ENCODE measurements at places on chromosomes 16 and 17.
A peak's percentile ranks its signal among the peaks of the same experiment; 100 is the strongest.

DNA sequence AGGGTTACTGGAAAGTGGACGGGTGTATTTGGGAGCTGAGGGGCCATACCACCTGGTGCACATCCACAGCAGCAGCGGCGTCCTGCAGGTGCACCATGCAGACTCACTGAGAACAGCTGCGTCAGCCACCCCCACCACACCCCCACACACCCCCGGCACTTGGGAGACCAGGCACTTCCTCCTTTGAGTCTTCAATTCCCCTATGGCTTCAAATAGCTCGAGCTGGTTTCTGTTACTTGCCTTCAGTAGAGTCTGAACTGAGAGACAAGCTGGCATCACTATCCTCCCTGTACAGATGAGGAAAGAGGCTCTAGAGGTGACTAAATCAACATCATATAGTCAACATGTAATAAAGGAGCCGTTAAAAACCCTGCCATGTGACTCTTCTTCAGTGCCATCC lies 15.4 kb downstream of the CUEDC1 start:
- DNase-seq = peak; percentile 94

- DNase-seq = no peak
Measured at GRCh38 chr16:50994995-50995394, 156.1 kb downstream of the SALL1 start.

- DNase-seq = no peak
Measured at GRCh38 chr17:39360537-39360936, 40.9 kb downstream of the FBXL20 start.

DNA sequence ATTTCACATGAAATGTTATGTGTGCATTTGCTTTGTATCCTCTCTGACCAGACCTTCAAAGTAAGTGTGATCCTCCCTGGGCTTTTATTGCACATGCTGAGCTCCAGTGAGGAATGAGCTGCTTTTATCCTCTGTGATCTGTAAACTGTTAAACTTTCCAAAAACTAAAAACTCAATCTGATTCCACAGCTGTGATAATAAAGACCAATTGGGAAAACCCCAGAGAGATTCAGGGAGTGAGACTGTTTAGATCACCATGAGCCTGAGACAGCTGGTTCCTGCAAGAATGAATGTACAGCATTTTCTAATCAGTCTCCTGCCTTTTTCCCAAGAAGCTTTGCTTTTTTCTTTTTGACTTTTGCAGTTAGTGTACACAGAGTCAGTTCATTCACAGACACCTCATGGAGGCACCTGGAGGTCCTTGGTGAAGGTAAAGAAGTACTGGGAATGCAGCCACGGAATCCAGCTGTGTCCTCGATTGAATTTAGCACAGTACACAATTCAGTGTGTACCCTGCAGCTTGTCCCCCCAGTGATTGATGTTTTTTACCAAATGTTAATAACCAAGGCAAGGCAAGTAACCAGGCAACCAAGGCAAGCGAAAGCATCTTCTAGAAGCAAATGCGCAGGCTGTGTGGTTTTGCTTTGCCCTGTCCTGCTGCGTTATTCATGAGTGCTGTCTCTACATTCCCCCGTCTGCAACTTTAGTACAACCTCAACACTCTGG lies 182.6 kb downstream of the LGALS9B start:
- DNase-seq = no peak

- no peak for DNase-seq
Measured at GRCh38 chr17:43396491-43397060, 2.2 kb upstream of the ARL4D start.

DNA sequence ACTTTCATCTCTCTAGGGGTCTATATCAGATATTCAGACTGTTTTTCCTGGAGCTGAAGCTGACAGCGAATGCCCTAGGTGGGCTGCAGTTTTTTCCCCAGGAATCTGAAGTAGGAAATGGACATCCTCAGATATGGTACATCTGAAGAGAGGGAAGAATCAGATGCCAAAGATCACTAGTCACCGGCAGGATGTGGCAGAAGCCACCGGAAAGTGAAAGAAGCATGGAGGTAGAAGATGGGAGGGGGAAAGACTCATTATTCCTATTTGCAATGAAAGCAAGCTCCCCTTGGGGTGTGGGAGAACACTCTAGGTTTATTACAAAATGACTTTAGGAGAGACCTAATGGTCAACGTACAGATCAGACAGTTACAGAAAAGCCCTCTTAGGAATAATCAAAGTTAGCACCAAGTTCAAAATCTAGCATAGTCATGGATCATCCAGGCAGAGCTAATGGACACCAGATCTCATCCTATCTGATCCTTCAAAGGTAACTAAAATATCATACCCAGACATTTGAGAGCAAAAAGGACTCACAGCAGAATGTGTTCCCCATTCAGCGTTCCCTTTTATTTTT lies 110.7 kb downstream of the HS3ST3A1 start:
- DNase-seq = no peak

DNA sequence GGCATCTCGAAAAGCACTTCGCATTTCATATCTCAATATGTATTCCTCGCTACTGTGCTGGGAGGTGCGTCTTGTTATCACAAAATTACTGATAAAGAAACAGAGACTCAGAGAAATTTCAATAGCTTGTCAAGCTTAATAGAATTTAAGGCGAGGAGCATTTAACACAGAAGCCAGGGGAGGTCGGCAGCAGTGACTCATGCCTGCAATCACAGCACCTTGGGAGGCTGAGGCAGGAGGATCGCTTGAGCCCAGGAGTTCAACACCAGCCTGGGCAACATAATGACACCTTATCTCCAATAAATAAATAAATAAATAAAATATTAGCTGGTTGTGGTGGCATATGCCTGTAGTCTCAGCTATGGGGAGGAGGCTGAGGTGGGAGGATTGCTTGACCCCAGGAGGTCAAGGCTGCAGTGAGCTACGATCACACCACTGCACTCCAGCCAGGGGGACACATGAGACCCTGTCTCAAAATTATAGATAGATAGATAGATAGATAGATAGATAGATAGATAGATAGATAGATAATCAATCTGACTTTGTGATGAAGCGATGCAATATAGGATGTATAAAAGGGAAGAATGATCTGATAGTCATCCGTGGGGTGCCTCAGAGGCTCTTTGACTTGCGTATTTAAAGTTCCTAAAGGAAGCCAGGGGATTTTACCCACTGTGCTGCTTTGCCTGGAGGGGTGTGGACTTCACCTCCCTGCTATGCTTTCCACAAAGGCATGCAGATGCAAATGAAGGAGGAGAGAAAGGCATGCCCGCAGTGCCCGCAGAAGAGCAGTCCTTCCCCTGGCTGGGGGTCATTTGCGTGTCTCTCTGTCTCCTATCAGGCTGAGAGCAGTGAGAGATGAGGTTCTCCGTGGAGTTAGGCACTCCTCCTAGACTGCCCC lies 15.9 kb upstream of the USP10 start:
- DNase-seq = no peak

GRCh38 chr16:24736758-24737157 lies 7.3 kb downstream of the TNRC6A start:
- no peak for DNase-seq

GRCh38 chr17:33498069-33498468 lies 205.0 kb upstream of the ASIC2 start:
- no peak for DNase-seq

DNA sequence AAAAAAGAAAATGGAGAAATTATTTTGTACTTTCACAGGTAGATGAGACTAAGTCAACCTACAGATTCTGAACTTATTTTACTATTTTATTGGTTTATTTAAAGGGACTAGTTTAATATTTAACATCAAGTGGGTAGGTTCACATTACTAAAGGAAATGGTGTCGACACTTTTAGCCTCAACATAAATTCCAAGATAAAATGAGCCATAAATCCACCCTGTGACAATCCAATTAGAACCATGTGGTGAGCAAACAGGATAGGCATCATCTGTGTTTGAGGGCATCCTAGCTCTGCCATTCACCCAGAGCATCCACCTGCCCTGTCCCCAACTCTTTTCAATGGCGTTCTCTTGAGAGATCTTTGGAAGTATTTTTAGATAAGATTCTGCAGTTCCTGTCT lies 92.8 kb upstream of the PMFBP1 start:
- no peak for DNase-seq

DNA sequence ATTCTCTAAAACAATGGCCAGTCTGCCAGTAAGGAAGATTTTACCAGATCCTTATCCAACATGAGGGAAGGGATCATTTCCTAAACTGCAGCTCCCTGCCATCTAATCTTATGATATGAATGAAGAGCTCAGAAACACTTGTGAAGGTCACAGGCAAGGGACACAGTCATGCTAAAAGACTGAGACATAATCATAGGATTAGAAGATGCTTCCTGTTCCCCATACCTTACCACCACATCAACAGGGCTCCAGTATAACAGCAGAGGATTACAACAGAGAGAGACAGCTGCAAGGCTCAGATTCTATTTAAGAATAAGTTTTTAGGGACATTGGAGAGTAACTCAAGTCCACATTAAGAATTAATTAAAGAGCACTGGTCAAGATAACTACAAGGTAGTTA lies 93.3 kb downstream of the BRIP1 start:
- no peak for DNase-seq

DNA sequence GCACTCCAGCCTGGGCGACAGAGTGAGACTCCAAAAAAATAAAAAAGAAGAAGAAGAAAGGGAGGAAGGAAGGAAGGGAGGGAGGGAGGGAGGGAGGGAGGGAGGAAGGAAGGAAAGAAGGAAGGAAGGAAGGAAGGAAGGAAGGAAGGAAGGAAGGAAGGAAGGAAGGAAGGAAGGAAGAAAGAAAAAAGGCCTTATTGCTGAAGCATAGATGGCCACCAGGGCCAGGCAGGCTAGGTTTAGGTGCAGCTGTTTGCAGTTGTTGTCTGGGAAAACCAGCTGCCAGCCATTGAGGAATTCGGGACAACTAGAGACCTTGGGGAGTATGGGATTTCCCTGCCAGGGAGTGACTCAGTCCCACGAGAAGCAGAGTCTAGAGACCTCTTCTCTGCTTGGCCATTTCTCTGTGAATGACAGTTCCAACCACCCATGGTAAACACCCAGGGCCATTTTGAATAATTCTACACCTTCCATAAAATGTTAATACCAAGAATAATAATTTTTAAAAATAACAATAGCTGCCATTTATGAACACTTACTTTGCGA lies 31.0 kb downstream of the SCNN1B start:
- no peak for DNase-seq

DNA sequence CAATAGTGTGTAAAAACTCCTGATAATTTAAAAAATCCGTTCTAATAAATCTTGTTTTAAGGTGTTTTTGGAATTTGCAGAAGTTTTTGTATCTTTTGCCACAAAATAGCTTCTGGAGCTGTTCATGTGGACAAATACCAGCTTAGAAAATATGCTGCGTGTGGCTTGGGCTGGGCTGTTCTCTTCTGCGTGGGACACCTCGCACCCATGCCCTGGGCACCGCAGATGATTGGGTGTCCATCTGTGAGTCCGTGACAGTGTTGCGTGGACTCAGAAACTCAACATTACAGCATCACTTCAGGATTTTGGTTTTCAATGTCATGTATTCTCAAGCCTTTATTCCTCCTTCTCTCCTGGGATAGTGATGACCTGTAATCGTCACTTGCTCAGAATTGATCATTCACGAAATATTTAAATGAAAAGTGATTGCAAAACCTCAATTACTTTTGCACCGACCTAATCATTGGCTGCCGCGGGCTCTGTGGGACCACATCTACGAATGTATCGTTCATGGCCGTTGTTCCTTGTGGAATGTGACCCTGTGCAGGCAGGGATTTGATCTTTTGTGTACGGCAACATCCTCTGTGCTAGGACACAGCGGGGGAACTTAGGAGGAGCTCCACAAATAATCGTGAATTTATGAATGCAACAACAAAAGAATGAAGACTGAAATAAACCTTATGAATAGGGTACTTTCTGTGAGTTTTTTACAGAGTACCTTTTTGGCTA lies 210.3 kb upstream of the FOXF1 start:
- no peak for DNase-seq

- no peak for DNase-seq
Measured at GRCh38 chr16:31402687-31403086, 9.6 kb downstream of the ITGAD start.

- no peak for DNase-seq
Measured at GRCh38 chr17:39667262-39667944, 850 bp upstream of the PNMT start.

DNA sequence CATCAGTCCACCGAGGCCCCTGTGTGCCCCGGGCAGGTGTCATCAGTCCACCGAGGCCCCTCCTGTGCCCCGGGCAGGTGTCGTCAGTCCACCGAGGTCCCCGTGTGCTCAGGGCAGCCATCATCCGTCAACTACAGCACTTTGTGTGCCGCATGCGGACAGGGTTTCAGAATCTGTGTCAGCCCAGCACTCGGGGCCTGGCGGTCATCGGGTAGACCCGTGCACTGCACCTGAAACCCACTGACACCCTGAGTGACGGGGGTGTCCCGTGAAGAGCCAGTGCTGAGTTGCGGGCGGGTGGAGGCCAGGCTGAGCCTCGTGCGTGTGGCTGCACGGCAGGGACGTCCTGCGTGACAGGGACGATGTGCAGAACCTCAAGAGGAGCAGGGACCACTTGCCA lies 38.4 kb downstream of the BAHCC1 start:
- DNase-seq = no peak

DNA sequence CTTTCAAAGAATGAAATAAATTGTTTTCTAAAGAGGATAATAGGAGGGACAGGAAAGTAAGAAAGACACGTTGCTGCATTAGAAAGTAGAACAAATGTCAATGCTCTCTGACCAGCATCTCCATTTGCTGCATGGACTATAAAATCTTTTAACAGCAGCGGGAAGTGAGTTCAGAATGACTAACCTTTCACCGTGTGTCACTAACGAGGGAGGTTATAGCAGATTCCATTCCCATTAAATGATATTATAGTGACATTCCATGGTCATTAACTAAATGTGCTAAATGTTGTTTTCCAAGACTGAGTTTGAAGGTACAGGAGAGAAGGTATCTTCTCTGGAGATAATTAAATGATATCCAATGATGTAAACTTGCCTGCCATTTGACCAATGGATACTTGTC lies 127.1 kb upstream of the HS3ST3A1 start:
- DNase-seq = no peak

DNA sequence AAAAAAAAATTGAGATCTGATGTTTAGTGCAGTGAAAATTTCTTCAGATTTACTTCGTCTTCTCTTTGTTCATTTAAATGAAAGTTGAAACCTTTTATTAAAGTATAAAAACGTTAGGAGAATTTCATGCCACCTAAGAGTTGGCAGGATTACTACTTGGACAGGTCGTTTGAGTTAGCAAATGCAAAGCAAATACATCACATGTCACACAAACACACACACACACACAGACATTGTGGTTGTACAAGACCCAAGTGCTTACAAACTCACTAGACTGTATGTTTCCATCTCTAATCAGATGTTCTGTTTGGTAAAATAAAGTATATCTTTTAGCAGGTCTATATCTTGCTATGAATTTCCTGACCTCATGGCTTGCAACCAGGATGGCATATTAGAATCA lies 185.6 kb upstream of the COX10 start:
- no peak for DNase-seq

DNA sequence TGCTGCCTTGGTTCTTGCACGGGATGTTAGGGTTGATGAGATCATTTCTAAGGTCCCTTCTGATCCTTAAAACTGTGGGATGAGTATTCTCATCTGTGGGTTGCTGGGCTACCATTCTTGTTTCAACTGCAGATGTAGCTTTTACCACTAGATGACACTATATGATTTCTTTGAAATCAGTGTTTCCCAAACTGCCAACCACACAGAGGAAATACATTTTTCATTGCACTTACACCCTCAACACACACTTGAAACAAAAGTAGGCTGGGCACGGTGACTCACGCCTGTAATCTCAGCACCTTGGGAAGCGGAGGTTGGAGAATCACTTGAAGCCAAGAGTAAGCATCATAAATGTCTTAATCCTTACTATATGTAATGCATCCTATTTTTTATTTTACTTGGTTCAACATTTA lies 15.3 kb downstream of the LCMT1 start:
- DNase-seq = no peak

All from NCI-H1436 treated with DMSO at 0.1 percent for 48 hours (cell line).